Renal cortical epithelial cell (primary cell): ENCODE measurements at places on chromosomes 7 and 10. TPM values are rescaled to one million over a fixed set of nuclear protein-coding genes. Genes with fewer than 3 reads are reported as not detected.

The AKR1E2 gene
- 5.4 and 6.0 TPM in 2 replicates for total RNA-seq

The FRMD4A gene
- 8.5 and 18.6 TPM in 2 replicates for total RNA-seq

The EPO gene
- total RNA-seq, result not detected in 2 replicates

The ZNF727 gene
- 0.10 TPM in 1 of 2 replicates, not detected in the other for total RNA-seq

The CLCN1 gene
- not detected in 2 replicates for total RNA-seq

The ECHDC3 gene
- total RNA-seq, result 14.9 and 19.0 TPM in 2 replicates

The NYAP1 gene
- total RNA-seq, result 0.20 TPM in 1 of 2 replicates, not detected in the other

The LEP gene
- total RNA-seq, result not detected in 2 replicates
